Activated CD8-positive, alpha-beta T cell treated with anti-CD3 and anti-CD28 coated beads, Interleukin-2, amount 10 ng/mL, durations not matched to agents 7 days and 5 days (primary cell): ENCODE measurements at places on chromosomes 2 and 18.
A peak's percentile ranks its signal among the peaks of the same experiment; 100 is the strongest.

- no peak for DNase-seq
Measured at GRCh38 chr2:233922471-233922870, 5.3 kb downstream of the TRPM8 start.

GRCh38 chr2:230866756-230867523, 2.2 kb downstream of the ITM2C start:
- peak; percentile 58 for DNase-seq

DNA sequence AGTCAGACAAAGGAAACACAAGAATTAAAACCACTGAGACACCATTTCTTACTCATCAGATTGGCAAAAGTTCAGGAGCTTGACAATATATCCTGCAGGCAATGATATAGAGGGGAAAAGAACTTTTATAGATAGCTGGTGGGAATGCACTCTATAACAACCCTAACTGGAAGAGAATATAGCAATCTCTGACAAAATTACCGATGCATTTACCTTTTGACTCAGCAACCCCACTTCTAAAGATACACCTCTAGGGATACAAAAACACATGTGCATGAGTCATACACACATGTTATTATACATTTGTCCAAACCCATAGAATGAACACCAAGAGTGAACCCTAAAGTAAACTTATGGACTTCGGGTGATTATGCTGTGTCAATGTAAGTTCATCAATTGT, 79.4 kb upstream of the SRD5A2 start:
- no peak for DNase-seq

- peak; percentile 29 for DNase-seq
Measured at GRCh38 chr2:169095621-169096105, 26.3 kb downstream of the DHRS9 start.

DNA sequence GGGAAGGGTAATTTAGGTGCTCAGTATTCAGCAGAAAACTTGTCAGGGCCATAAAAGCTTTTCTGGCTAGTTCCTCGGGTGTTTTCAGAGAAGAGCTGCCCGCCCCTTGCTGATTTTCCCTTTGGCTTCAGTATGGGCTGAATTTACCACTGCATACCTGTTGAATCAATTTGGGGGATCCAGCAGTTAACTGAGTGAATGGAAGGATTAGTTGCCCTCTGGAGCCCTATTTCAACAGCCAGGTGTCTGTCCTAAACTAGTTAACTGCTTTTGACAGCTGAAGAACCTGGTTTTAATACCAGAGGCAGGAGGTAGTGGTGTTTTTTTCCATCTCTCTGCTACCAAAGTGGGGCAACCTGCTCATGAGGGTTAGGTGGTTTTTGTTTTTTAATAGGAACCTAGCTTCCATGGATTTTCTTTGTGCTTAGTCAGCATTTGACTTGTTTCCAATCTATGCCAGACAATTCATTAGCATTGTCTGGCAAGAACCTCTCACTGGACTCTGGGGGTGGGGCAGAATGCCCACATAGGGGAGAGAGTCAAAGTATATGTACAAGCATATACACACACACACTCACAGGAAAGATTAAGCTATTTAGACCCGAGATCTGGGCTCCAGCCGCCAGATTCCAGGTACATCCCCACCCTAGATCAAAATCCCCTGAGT, 166.5 kb upstream of the SIX3 start:
- DNase-seq: no peak

DNA sequence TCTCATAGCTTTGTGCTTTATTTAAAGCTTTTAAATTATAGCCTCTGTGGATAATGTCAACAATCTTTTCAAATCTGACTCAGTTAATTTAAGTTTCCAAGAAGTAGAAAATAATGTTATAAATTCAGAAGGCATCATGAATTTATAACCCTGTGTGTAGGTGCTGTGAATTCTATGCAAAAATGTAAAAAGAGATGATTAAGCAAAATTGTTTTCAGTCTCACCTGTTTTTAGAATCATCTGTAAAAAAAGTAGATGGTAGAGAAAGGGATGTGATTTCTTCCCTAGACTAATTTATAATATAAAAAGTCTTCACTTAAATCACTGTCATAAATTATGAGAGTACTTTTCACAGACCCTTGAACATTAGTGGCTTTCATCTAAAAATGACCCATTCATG, 85.6 kb upstream of the NOSTRIN start:
- DNase-seq: no peak

GRCh38 chr2:238387332-238387731, 39.4 kb upstream of the ASB1 start:
- no peak for DNase-seq

DNA sequence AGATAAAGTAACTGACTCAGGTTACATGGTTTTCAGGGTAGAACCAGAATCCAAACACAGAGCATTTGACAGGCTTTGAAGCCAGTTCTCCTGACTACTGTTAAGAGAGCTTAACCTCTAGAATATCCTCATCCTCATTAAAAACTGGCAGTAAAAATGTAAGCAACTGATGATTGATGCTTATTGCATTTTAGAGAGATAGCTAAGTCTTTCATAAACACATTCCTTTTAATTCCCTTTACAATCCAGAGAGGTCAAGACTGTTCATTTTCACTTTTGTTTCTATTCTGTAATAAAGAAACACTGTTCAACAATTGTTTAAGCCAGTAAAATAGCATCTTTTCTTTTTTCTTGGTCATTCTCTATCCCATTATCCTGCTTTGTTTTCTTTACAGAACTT, 53.9 kb upstream of the RAB27B start:
- no peak for DNase-seq

DNA sequence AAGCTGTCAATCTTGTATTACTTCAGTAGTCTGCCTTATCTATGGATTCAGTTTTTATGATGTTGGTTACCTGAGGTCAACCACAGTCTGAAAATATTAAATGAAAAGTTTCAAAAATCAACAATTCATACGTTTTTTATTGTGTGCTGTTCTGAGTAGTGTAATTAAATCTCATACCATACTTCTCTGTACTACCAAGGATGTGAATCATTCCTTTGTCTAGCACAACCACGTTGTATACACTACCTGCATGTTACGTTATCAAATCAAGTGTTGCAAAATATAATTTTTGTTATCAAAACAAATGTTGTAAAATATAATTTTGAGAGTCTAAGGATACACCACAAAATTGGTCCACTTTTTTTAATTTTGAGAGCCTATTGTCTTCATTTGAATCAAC, 590.2 kb upstream of the SETBP1 start:
- no peak for DNase-seq

DNA sequence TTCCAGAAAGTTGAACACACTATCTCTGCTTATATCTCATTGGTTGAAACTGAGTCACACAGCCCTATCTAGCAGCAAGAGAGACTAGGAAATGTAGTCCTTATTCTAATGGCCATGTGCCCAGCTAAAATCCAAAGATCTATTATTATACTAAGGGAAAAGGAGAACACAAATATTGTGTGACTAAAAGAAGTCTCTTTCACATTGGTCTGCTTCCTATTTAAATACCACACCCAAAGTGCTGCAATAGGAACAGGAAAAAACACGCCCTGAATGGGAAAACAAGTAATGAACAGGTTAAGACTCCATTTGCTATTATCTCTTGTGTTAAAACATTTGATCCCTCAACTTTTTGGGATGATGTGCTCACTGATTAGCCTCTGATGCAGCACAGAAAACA, 86.8 kb upstream of the BARD1 start:
- no peak for DNase-seq

GRCh38 chr2:204024503-204024902, 87.9 kb downstream of the ICOS start:
- DNase-seq: no peak

DNA sequence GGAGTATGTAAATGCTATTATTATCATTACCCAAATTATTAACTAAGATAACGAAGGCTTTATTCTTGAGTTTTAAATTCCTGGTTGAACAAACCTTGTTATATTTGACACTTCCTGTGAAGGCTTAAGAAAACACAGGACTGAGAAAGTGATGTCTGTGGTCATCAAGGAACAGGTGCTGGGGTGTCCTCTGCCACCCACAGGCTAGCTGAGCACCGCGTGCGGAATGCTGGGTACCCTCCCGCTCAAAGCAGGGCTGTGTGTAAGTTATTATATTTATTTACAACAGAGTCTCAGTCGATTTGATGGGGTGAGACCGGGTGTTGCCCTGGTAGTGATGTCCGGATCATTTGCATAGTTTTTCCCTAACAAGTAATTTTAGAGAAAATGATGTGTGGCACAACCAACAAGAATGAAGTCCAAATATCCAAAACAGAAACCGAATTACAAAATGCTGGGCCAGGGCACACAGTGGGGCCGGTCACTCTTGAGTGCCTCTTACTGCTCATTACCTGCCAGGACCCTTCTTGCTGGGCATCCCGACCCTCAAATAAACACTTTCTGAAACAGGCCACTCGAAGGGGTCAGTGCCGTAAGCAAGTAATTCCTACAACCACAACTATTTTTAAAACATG, 49.2 kb downstream of the TMEM18 start:
- DNase-seq: peak; percentile 10

DNA sequence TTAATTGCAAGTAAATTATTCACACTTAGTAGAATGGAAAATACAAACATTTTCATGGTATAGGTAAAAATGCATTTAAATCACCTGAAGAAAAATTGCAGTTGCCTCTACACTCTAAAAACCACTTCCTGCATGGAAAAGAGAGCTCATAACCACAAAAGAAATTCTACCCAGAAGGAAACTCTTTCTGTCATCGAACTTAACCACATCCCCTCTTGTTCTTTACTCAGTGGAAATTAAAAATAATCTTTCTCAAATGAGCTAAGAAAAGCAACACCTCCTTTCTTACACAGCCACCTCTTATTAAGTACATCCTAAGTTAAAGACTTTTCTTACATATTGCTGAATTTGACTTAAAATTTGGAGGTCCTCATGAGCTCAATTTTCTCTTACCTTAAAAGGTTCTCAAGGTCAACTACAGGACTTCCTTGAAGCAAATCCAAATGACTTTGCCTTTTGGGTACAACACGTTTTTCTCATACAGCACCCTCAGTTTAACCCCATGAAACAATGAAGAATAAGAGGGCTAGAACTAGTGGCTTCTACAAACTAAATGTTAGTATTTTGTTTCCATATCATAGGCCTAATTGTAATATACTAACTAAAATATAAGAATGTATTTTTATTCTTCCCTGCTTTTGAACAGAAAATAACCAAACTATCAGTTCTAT, 109.1 kb upstream of the CRIM1 start:
- DNase-seq: no peak

- DNase-seq: peak; percentile 39
Measured at GRCh38 chr2:98470851-98471255, 26.2 kb downstream of the INPP4A start.

DNA sequence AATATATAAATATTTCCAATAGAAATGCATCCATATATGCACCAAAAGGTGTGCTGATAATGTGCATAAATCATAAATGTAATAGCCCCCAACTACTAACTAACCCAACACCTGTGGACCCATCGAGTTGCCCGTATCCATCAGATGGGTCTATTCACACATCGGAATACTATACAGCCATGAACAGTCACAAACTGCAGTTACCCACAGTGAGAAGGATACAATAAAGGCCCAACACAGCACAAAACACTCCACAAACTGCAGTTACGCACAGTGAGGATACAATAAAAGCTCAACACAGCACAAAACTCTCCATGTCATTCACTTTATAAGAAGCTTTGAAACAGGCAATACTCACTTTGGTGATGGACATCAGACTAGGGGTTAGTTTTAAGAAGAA, 145.3 kb upstream of the OTOS start:
- peak; percentile 10 for DNase-seq

- DNase-seq: no peak
Measured at GRCh38 chr2:200177971-200178911, 128.3 kb upstream of the SPATS2L start.

DNA sequence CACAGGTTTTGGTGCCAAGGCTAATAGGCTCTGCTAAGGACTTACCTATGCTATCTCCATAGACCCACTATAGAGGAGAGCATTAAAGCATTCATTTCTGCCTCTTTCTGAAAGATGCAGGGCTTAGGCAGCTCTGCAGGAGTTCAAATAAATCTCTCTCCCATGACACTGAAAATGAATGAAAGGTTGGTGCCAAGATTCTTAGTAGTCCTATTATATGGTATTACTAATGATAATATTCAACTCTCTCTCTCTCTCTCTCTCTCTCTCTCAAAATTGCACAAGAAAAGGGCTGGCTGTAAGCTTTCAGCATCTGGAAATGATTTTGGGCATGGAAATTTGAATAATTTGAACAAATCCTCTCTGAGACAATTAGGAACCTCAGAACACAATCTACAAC, 433.7 kb downstream of the MBD2 start:
- DNase-seq: no peak

DNA sequence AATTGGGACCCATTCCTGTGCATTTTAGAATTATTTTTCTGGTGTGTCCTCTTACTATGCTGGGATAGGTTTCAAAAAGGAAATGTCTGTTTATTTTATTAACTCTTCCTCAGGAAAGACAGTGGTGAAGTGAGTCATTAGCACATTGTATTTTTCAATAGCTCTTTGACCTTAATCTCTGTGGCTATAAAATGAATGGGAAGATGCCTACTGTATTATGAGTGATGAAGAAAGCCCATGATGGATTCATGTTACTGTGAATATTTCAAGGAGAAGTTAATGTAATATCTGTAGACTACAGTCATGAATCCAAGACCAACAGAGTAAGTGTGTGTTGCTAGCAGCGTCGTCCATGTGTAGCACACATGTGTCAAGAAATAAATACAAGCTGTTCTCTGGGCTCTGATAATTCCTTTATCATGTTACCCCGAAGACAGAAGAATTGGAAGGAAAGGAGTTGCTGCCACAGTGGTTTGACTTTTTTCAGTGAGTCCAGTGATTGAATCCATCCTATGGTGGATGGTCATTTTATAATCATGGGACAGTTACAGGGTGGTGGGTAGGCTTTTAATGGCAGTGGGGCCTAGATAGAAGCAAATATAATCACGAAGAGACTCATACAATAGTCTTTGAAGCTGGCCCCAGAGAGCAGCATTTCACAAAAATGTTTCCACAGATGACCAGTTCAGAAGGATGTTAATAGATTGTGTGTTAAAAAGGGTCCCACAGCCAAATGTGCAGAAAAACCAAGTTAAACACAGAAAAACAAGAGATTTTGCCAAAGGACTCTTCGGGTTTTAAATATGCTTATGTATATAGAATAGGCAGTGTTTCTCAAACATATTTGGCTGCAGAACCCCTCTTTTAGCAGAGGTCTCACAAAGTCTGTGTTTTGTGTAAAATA, 239.7 kb upstream of the RASGRP3 start:
- DNase-seq: no peak

- DNase-seq: no peak
Measured at GRCh38 chr2:177680866-177681712, 288.5 kb downstream of the AGPS start.

- DNase-seq: no peak
Measured at GRCh38 chr2:73075477-73076373, 4.2 kb upstream of the SFXN5 start.
